Ecto neural progenitor cell (in vitro differentiated cells): ENCODE measurements at places on chromosomes 3 and 15.

DNA sequence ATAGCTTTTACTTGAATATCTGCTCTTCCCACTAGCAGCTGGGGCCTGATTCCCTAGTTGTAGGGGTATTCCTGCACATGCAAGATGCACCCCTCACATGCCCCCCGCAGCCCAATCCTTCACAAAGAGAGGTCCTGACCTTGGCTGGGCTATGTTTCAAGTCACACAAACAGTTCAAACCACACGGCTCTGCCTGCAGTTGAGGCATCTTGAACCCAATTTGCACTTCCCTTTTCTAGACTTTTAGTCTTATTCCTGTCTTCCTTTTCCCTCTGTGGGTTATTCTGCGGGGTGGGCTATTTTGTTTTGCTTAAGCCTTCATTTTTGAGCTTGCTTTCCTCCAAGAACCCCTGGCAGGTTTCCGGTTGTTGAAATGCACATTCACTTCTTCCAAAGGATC is 13.3 kb upstream of the CCR1 start:
- DNase-seq: no peak

DNA sequence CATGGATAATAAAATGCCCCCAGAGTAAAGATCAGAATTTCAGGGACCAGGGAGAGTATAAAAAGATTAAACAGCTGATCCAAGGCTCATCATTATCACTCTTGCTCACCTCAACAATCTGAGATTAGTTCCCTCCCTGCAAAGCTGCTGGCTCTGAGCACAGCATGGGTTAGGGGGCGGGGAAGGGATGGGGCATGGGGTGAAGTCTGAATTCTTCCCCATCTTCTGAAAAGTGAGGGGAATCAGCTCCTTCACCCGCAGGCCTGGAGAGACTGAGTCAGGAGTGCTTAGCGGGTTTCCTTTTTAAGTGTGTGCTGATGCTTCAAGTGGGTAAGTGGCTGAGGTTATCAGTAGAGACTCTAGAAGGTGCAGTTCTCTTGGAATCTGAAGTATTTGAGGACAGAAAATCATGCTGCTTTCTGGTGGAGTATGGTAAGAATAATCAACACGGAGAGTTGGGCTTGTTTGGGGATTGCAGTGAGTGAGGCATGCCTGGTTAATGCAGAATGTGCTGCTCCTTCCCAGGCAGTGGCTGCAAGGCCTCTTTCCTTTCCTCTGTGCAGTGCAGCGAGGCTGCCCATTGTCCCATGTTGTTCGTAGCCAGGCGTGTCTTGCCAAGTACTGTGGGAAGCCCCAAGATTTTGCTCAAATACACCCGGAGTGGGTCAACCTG is 59.2 kb upstream of the TRAK1 start:
- DNase-seq: peak; percentile 49

DNA sequence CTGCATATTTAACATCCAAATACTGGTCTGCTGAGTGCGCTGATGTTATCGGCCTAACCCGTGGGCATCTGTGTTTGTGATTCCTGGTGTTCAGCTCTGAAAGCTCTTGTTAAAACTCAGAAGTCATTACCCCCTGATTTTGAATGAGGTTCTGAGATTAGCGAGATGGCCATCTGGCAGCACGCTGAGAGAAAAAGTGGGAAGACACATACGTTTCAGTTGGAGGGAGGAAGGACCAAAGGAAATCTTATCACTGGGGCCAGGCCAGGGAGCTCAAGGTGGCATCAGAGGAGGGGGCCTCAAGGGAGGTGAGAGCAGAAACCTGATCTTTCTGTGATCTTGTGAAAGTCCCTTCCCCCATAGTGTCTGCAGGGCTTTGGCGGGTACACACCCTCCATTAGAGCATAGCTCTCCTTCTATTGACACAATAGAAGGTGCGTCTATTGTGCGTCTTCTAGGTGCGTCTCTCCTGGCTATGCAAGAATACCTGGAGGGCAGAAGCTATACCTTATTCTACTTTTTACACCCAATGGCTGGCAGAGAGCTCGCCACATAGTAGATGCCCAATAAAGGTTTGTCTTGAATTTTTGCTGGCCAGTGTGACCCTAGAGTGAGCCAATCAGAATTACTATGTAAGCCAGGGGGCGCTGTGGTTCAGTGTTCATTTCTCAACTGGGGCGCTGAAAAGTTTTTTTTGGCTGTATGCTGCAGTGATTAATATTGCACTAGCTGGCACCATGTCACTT is 182.4 kb downstream of the SHQ1 start:
- DNase-seq: peak; percentile 55

- DNase-seq: no peak
Observed at GRCh38 chr3:141268306-141268705, 36.7 kb downstream of the PXYLP1 start.

- DNase-seq: no peak
Observed at GRCh38 chr3:88983458-88983857, 124.0 kb upstream of the EPHA3 start.

- no peak for DNase-seq
Observed at GRCh38 chr15:42387603-42388002, 28.3 kb downstream of the CAPN3 start.
